ENCODE measurements at places on chromosomes 12 and 14.

DNA sequence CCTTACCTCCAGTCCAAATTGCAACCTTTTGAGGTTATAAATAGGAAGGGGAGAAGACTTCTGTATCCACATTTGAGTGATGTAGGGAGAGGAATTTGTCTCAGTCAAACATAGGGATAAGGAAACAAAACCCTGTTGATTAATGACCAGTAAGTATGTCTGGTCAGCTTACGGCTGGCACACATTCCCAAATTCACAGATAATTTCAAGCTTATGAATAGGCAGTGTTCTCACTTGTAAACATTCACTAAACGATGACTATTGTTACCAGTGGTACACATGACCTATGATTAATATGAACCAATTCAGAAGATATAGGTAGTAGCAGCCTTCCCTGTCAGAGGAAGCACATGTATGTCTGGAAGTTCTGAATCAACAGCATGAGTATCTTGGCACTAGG lies 33.0 kb upstream of the SLC5A8 start:
- no peak for DNase-seq

GRCh38 chr14:94827711-94828447 lies 58.0 kb upstream of the GSC start:
- no peak for DNase-seq

DNA sequence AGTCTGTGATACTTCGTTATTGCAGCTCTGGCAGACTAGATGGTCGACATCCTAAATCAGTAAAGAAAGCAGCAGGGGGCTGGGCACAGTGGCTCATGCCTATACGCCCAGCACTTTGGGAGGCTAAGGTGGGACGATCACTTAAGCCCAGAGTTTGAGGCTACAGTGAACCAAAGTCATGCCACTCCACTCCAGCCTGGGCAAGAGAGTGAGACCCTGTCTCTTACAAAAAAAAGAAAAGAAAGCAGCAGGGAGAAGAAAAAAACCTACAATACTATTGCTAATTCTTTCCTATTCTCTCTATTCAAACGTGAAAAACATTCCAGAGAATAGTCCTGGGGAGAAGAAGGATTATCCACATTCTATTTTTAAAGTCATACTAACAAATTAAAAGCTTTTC lies 79.5 kb downstream of the DCAF5 start:
- no peak for DNase-seq

DNA sequence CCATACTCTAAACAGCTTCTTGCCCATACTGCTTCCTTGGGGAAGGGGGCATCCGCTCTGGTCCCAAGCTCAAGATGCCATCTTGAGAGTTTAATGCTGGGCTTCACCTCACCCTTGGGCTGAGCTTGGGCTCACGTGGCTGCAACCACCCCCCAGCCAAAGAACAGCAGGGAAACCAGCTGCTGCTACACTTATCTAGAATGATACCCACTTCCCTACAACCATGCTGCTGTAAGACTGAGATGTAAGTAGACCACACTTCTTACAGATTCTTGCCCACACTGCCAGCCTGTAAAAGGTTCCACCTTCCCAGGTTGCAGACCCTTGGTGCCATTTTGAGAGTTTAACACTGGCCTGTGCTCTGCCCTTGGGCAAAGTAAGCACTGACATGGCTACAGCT lies 9.7 kb downstream of the CTSG start:
- DNase-seq, result no peak

DNA sequence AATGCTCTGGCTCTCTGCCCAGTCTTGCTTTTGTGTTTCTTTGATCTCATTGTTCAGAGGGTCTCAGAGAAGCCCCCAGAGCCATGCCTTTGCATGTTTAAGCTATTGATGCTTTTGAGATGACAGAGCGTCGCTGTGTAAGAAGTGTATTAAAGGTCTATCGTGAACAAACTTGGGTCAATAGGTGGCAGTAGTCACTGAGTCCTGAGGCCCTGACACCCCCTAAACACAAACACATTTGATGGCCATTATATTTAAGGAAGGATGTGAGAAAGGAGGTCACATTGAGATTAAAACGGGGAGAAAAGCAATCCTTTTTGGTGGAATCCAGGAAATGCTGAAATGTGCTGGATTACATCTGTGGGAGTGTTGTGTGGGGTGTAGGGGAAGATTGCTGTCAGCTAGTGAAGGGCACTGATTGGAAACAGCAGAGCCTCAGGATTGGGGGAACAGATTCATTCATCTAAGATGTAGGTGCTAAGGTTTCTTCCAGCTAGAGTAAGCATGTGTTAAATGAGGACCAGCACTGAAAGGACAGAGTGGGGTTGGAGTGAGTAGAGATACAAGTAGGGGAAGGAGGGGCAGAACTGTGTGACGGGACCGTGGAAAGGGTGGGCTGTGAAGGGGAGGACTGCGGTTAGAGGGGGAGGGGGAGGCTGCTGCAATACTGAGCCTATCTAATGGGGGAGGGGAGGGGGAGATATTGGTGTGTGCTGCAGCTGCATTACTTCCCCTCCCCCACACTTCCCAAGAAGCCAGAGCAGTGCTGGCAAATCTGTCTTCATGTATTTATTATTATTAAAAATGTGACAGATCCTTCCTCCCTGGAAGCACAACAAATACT lies 12.7 kb downstream of the NGDN start:
- DNase-seq, result no peak

DNA sequence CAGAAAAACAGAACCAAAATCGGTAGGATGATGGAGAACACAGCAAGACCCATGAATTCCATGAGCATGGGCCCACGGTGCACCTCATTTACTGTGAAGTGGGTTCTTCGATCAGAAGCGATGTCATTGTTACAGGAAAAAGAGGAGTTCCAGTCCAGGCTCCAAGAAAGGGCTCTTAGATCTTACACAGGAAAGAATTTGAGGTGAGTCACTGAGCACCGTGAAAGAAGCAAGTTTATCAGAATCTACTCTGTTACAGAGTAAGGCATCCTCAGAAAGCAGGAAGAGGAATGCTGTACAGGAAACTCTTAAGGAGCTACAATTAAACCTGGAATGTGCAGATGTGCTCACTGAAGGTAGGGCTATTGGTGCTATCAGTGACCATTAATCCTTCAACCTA lies 11.6 kb upstream of the CHFR start:
- no peak for DNase-seq
